Islet precursor cell (in vitro differentiated cells): ENCODE measurements at places on chromosomes 4 and X.
A peak's percentile ranks its signal among the peaks of the same experiment; 100 is the strongest.

DNA sequence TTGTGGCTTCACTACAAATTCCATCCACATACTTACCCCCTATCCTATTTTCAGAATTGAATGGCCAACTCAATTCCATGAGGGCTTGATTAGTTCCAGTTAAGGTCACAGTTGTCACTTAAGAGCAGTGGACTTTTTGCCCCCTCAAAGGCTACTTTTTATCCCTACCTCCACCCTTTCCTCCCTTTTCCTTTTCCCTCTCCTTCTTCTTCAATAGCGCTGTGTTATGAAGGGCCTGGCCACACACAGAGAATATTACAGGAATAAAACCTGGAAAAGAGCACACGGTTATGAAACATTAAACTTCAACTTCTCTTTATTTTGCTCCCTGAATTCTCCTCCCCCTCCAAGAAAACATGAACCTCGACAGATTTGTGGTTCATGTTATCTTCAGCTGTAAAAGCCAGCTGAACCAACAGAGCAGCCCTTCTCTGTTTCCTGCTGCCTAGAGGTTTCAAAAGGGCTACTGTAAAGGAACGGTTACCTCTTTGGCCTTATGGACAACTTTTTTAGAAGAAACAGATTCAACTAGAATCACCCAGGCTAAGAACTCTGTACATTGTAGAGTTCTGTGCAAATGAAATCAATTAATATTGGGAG, 87.0 kb upstream of the RPL34 start:
- no peak for DNase-seq

- DNase-seq = no peak
These were observed 273.3 kb upstream of the FAT4 start for GRCh38 chr4:125041372-125041930.

- DNase-seq = no peak
These were observed 111.7 kb upstream of the PDHA2 start for GRCh38 chr4:95728145-95728544.

- no peak for DNase-seq
These were observed 18.9 kb upstream of the GPR101 start for GRCh38 chrX:137052643-137053235.

DNA sequence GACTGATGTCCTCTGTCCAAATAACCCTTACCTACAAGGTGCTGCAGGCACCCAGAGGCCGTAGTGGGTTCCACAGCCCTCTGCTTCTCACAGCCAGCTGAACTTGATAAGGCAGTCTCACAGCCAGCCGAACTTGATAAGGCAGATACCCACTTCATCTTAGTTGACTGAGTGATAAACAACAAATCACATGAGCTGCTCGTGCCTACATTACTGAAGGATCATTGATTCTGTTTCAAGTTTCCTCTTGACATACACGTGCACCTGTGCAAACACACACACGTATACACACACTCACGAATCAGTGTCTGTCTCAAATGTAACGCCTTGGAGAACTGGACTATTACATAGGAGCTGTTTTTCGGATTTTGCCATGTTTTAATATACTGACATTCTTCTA, 276.3 kb downstream of the DCTD start:
- DNase-seq = no peak

DNA sequence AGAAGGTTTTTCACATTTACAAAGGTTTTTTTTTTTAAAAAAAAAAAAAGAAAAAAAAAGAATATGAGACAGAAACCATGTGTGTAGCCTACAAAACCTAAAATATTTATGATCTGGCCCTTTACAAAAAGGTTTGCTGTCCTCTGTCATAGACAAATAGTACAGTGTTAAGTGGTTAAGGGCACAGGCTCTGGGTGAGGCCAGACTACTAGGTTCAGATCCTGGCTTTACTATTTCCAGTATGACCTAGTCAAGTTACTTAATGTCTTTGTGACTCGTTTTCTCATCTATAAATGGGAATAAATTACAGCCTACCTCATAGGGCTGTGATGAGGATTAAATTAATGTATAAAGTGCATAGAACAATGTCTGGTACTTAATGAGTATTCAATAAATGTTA, 56.5 kb downstream of the GAB1 start:
- no peak for DNase-seq

DNA sequence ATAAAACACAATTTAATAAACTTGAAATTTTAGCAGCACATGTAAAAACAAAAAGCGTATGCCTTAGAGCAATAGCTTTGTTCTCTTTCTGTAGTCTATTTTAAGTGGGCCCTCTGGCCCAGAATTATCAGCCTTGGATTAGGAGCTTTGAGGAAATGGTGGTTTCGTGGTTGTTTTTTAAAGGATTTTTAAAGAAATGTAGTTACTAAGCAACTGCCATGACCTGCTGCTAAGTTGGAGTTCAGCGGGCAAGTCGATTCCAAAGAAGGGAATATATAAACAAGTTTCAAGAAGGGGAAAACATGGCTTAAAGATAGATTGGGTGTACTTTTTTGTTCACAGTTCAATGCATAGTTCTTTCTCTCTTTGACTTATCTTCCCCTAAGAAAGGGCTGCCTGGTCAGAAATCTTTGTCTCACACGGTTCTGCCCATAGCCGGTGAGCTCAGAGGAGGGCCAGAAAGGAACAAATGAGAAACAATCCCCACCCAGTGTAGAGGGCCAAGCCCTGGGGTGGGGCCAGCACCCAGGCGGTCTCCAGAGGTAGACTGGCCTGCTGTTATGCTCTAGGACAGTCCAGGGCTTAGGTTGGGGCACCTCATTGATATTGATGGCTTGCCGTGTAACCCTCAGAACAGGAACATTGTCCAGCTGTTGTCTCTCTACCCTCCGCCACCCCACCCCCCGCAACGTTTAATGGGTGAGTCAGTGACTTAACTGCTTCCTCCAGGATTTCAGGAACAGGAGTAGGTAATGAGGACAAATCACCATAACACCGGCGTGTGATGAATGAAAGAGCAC, 32.5 kb downstream of the DLG3 start:
- DNase-seq = peak; percentile 87

DNA sequence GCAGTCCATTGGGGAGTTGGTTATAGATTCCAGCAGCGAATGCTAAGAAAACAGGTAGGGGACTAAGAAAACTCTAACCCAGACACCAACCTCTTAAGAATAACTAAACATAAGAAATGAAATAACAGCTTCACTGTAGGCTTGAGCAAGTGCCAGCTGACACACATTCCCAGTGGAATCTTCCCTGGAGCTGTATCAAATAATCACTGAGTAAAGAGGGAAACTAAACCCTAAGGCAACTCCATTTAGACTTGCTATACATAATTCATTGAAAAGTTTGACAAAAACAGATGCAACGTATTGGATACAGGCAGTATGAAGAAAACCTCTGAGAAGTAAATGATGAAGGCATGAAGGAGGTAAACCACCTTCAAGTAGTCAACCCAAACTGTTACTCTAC, 293.5 kb downstream of the OPHN1 start:
- no peak for DNase-seq

DNA sequence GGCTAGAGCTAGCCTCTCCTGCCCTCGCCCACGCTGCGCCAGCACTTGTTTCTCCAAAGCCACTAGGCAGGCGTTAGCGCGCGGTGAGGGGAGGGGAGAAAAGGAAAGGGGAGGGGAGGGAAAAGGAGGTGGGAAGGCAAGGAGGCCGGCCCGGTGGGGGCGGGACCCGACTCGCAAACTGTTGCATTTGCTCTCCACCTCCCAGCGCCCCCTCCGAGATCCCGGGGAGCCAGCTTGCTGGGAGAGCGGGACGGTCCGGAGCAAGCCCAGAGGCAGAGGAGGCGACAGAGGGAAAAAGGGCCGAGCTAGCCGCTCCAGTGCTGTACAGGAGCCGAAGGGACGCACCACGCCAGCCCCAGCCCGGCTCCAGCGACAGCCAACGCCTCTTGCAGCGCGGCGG, at the start of gene AR:
Gene AR, plus strand, starts transcription at position 204 of the 400 bp plus-strand sequence. CDS start 1,126 bp downstream, outside the sequence.
- DNase-seq = peak; percentile 89

GRCh38 chr4:180828455-180829018, 1414.7 kb upstream of the TENM3 start:
- no peak for DNase-seq

DNA sequence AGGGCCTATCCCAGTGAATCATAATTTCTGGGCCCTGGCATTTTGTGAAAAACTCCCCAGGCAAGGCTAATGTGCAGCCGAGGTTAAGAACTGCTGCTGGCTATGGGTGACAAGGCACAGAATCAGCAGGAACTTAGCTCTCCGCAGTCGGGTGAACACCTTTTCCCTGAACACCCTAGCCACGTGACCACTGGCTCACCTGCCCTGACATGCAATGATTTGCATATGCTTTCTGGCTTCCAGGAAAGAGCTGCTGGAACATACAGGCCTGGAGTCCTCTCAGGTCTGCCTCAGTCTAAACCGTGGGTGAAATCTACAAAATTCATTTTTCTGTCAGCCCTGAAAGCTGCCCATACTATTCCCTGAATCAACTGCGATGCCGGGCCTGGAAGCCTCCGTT, 56.6 kb downstream of the ZNF827 start:
- no peak for DNase-seq
